RWPE2 (cell line): ENCODE measurements at places on chromosomes 4 and X.

GRCh38 chr4:22456291-22456690 lies 59.6 kb downstream of the ADGRA3 start:
- no peak for DNase-seq

DNA sequence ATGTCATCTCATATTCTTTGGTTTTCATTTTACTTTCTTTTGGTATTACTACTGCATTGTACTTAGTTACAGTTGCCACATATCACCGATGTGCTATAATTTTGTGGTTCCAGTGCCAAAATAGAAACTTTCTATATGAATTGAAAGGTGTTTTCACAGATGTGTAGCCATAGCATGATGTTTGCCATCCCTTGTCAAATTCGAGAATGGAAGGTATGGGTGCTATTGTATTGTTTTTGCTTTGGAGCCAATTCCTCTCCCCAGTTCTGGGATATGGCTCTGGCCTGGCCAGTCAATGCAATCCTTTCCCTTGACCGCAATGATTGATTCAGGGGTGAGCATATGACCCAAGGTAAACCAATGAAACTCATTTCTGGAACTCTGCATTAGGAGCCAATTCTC lies 86.2 kb upstream of the RPS6KA3 start:
- no peak for DNase-seq

DNA sequence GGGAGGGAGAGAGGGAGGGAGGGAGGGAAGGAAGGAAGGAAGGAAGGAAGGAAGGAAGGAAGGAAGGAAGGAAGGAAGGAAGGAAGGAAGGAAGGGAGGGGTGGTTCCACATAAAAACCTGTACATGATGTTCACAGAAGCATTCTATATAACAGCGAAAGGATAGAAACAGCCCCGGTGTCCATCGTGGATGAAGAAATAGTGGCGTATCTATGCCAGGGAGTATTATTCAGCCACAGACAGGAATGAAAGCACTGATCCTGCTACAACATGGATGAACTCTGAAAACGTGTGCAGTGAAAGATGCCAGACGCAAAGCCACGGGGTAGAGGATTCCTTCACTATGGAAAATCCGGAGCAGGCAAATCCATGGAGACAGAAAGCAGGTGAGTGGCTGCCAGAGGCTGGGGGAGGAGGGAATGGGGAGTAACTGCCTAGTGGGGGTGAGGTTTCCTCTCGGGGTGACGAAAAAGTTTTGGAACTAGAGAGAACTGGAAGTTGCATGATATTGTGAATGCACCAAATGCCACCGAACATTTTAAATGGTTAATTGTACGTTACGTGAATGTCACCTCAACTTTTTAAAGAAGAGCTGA lies 92.2 kb downstream of the ABLIM2 start:
- DNase-seq: no peak

DNA sequence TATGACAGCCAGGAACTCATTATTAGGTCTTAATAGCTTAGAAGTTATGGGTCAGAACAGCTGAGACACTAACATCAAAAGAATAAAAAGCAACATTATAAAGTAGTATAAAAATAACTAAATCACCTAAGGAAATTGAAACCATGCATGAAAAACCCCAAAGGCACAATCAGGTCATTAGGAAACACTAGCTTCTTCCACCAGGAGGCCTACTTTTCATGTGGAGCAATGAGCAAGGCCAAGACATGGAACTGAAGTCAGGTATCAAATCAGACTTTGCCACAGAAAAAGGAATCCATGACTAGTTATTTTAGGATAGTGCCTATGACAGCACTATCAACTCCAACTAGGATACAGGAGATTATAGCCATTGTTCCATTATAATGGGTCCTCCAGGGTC lies 7.9 kb downstream of the HUWE1 start:
- DNase-seq: no peak

DNA sequence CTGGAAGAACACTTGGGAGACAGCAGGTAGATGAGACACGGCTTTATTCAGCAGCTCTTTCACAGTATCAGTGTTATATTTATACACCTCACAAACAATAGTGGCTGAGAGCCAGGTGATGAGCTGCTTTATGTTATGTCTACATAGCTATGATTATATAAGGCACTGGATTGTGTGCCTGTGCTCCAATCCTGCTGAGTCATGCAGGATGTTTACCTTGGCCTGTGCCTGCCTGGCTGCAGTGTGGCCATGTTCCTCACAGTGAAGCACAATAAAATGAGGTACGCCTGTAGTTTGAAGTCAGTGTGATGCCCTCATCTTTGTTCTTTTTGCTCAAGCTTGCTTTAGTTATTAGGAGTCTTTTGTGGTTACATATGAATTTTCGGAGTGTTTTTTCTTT lies 31.3 kb downstream of the CXCL13 start:
- peak; percentile 86 for DNase-seq

DNA sequence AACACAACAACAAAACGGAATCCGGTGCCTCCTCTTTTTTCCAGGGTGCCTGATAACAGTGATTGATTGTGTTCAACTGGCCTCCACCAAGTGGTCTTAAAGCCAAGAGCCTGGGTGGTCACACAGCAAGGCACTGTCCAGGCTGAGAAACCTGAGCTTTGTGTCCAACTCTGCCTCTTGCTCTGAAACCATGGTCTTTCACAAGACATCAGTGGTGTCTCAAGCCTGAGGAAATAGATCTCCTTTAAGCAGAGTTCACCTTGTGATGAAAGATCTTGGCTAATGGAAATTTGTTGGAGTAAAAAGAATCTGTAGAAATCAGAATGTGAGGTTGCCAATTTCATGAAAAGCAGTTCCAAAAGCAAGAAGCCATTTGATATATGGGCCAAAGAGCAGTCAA lies 47.3 kb upstream of the ACSL1 start:
- DNase-seq: no peak

GRCh38 chr4:147975933-147976928 lies 244.3 kb downstream of the ARHGAP10 start:
- no peak for DNase-seq

GRCh38 chrX:34877436-34877835 lies 65.2 kb upstream of the FAM47B start:
- DNase-seq: no peak
